ENCODE measurements at places on chromosomes 4 and X.

DNA sequence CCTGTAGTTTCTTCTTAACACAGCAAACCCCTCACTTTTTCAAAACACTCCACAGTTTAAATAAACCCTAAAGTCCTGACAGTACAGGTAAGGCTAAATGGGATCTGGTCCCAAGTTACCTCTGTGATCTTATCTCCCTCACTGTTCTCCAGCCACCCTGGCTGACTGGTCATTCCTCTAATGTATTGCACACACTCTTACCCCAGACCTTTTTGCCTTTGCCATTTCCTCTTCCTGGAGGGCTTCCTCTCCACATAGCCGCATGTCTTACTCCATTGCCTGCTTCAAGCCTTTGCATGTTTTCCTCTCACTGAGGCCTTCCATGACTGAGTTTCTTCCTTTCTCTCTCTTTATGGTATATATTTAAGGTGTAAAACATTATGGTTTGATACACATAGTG lies 19.5 kb upstream of the ANXA3 start:
- ATAC-seq, result no peak

DNA sequence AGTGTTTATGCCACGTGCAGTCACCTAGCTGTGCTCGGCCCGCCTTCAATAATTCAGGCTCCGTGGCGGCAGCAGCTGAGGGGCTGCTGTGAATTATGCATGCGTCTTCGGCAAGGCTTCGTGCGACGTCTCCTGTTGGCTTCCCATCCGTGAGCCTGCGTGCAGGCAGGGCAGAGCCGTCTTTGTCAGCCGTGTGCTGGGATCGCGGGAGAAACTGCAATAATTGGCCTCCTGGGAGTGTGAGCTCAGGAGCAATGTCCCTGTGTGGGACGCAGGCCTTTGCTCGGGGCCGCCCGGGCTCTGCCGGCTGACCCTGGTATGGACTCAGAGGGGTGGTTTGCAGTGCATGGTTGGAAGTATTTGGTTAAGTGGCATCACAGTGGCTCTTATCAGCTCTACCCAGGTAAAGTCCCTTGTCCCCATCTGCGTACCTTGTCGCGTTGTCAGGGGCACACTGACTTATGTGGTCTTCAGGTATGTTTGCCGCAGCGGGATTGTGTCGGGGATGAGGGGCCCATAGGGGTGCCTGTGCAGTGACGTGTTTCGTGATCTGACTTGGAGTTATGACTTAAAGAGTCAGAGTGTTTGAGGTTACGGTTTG lies 34.5 kb upstream of the HGFAC start:
- no peak for ATAC-seq

DNA sequence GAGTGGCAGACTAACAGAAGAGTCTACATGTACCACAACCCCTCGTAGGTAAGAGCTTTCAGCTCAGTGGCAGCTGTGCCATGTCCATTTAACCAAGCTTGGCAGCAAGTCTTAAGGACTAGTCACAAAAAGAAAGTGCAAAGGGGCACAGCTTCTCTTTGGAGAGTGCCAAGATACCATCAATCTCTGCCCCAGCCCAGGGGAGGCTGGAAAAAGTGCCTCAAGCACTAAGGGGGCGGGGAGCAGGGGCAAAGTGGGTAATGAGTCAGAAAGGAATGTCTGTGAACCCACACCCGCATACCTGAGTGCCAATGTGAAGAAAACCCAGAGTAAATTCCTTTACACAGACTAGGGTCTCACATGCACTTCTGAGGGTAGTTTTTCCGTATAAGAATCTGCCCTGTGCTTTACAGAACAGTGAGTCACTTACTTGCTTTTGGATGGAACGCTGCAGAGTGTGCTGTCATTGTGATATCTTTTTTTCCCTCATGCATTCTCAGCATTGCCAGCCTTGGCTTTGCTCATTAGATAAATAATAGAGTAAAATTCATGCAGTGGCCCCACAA lies 219.8 kb downstream of the ZNF674 start:
- ATAC-seq, result peak; percentile 91

DNA sequence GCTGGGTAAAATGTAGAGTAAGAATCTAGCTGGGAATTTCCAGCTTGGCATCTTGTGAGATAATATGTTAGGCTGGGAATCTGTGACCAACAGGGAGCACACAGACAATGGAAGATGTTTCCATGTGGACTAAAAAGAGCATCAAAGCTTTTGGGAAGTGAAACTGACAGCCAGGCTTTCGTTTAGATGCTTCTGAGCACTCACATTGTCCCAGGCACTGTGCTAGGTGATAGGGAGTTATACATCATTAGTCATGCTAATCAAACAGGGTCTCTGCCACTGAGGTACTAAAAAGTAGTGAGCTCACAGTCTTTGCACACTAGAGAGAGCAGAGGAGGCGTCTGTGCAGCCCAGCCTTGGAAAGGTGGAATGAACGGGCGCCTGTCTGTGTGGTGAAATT lies 101.9 kb upstream of the SCOC start:
- ATAC-seq, result no peak

DNA sequence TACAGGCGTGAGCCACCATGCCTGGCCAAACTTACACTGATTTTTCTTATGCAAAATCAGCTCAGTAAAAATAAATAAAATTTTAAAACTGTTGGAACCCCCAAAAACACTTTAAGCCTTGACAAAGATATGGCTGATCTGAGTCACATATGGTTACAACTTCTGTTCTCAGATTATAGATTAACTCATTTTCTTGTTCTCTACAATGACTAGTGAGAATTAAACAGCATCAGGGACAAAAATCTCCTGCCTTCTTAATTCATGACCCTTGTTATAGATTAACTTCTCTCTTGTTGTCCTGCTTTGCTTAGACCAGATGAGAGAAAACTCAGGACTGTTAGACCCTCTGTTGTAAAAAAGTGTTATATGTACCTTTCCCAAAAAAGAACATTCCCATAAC lies 24.2 kb upstream of the EXOC1L start:
- no peak for ATAC-seq

DNA sequence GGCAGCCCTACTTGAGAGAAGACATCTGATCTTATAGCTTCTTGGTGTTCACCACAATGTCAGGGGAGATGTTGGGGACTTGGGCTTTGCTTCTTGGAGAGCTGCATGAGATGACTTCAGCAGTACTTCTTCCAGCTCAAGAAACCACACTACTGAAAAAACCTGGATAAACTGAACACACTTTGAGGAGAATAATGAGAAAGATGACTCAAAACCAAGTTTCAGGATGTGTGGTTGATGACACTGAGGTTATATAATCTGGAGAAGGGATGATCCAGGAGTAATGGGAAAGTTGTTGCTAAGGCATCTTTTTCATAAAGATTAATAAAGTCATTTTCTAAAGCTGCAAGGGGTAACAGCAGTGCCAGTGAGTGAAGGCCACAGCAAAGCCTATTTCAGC lies 58.4 kb upstream of the PNPLA4 start:
- no peak for ATAC-seq
